Lower leg skin (tissue), 4 donors: ENCODE measurements at places on chromosomes 2 and 18. TPM values are rescaled to one million over a fixed set of nuclear protein-coding genes. Genes with fewer than 3 reads are reported as not detected.

Gene STARD6
- total RNA-seq = not detected

Gene ANKRD62
- total RNA-seq = not detected

Gene ANKRD53
- total RNA-seq = not detected

Gene LRPPRC
- 51.2 TPM for total RNA-seq

Gene ZNF512
- 3.5 TPM for total RNA-seq

Gene PLEKHH2
- 16.9 TPM for total RNA-seq

Gene OTOF
- 0.89 TPM for total RNA-seq
